ENCODE measurements at places on chromosomes 5 and 9.

DNA sequence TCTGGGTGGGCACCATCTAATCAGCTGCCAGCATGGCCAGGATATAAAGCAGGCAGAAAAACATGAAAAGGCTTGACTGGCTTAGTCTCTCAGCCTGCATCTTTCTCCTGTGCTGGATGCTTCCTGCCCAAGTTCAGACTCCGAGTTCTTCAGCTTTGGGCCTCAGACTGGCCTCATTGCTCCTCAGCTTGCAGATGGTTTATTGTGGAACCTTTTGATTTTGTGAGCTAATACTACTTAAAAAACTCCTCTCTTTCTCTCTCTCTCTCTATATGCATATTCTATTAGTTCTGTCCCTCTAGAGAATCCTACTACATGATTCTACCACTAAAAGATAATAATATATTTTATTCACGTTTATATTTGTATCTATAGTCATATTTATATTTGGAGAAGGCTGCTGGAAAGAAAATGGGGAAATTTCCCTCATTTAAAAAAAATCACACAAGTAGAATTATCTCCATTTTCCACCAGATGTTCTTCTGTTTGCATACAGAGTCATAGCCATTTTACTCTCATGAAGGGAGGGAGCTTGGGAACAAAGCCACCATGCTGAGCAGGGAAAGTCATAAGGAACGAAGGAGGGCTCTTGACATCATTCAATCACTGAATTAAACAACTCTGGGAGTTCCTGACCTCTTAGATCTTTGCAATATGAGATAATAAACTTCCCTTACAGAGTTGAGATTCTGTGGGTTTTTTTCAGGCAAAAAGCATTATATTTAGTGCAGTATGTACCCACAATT is 1137.4 kb upstream of the CDH18 start:
- DNase-seq: no peak

GRCh38 chr5:55523293-55523692 is 11.5 kb downstream of the PLPP1 start:
- DNase-seq: no peak

- DNase-seq: no peak
These were observed 71.3 kb downstream of the TMC1 start for GRCh38 chr9:72592502-72593403.

- no peak for DNase-seq
These were observed 147.0 kb downstream of the PAM start for GRCh38 chr5:102902135-102902448.

DNA sequence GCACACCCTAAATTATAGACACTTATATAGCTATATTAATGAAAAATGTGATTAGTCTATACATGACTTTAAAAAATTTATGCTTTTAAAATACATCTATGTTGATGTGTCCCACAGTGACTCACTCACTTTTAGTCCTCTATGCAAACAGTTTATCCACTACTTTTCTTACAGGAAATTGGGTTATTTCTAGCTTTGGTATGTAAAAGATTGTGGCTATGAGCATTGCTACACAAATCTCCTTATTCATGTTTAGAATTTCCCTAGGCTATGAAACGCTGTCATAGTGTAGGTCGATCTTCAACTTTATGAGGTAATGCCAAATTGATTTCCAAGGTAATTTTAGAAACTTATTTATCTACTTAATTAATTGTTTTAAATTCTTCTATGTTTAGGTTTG is 687.4 kb downstream of the PRR16 start:
- no peak for DNase-seq

DNA sequence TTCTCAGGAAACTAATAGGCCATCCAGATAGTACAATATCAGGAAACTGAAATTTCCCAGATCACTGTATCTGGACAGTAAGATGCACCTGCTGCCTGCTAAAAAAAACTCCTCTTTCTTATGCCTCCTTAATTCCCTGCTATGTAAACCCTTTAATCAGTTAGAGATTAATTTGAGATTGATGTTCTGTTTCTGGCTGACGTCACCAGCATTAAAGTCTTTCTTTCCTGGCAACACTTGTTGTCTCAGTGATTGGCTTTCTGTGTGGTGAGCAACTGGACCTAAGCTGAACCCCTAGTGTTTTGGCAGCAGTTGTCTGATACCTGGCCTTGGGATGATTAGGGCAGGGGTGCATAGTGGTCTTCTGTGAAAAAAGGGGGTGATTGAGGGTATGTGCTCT is 175.8 kb downstream of the TENT4A start:
- no peak for DNase-seq

GRCh38 chr9:26346942-26347477 is 545.6 kb downstream of the CAAP1 start:
- DNase-seq: no peak

- DNase-seq: no peak
These were observed 61.6 kb upstream of the DAB2 start for GRCh38 chr5:39486361-39486760.

- no peak for DNase-seq
These were observed 57.8 kb upstream of the HSPA9 start for GRCh38 chr5:138632900-138633489.

DNA sequence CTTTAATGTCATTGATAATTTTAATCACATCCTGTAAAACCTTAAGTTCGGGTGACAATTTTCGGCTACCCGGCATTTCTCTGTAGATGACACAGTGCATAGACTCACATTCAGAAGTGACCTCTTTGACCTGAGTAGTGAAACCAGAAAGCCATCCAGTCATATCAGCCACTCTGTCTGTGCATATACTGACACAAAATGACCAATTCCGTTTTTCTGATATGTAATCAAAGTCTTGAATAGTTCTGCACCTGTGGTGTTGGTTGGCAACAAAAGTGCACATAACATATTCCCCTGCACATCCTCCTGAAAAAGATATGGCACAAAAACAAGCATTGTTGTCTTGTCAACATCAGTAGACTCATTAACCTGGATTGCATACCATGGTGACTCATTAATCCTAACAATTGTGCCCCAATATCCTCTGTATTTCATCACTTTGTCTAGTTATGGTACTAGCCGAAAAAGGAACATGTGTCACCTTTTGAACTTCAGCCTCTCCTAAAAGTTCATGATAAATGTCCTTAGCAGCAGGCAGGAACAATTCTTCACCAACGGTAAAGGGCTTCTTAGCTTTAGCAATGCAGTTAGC is 4.6 kb upstream of the HNRNPA0 start:
- DNase-seq: no peak

DNA sequence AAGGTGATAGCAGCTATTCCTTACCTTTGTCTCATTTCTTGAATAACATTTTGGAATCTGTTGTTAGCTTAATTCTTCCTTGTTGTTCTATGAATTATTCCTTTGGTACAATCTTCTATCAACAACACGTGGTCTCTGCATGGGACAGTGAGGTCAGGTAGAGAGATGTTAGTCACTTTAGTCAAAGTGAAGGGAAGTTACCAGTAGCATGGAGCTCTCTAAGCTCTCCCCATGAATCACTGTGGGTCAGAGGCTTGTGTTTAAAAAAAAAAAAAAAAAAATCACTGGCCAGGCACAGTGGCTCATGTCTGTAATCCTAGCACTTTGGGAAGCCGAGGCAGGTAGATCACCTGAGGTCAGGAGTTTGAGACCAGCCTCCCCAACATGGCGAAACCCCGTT is 116.0 kb downstream of the GOLPH3 start:
- DNase-seq: no peak

DNA sequence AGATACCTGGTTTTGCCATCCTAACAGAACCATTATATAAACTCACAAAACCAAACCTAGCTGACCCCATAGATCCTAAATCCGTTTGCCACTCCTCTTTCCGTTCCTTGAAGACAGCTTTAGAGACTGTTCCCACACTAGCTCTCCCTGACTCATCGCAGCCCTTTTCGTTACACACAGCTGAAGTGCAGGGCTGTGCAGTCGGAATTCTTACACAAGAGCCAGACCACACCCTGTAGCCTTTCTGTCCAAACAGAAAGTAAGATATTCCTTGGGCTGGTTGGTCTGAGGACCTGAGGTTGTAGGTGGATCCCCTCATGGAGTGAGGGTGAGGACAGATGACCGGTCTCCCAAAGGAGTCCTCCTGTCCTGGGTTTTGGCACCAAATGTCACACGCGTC is 56.7 kb upstream of the NAA35 start:
- DNase-seq: no peak

DNA sequence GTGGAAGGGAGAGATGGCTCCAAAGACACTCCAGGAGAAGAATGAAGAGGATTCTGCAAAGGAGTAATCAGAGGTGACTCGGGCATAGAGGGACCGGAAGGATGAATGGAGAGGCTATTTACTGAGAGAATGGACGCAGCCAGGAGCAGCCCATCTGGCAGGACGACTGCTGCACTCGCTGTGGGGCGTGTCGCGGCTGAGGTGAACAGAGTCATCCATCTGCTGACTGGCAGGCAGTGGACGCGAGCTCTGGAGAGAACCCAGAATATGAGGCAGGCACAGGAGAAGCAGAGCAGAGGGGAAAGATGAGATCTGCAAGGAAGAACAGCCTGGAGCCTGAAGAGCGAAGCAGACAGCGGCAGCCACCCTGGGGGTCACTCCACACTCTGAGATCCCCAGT is 16.4 kb downstream of the FGF1 start:
- DNase-seq: no peak

- DNase-seq: no peak
These were observed 8.8 kb upstream of the ADGRV1 start for GRCh38 chr5:90549729-90550275.

GRCh38 chr5:83400241-83400640 is 71.3 kb upstream of the VCAN start:
- DNase-seq: no peak

DNA sequence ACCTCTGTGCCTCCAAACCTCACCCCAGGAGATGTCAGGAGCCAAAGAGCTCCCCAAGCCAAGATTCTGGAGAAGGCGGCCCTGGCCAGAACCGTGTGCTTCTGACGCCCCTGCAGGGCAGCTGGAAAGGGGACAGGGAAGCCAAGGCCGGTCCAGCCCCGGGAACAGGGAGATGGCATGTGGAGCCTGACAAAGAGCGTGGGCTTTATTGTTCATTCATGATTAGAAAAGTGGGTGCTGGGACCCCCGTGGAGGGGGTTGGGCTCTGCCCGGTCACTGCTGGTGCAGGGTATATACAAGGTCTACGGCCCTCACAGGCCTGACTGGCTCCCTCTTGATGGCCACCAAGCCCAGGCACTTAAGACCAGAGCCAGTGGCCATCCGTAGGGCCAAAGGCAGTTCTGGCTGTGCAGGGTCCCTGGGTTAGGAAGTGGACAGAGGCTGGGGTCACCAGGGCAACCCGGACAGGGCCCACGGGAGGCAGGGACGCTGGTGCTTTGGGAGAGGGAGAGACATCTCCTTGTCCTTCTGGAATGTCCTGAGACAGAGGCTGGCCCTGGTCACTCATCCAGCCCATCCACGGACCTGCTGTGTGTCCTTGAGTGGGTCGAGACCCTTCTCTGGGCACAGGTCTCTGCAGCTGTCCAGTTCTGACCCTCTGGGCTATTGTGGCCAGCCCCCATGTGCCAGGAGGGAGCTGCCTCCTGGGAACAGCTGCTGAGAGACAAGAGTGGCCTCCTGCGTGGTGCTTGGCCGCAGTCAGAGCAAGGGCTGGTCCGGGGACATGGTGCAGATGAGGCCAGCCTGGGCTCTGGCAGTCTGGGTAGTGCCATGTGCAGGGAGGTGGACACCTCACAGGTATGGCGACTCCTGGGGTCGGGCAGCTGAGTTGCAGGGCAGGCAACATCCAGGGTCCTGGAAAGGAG is 12.5 kb downstream of the NINJ1 start:
- DNase-seq: no peak

GRCh38 chr9:105608721-105609598 is 51.0 kb downstream of the FKTN start:
- no peak for DNase-seq

- no peak for DNase-seq
These were observed 49.7 kb downstream of the ACTBL2 start for GRCh38 chr5:57432876-57433275.

DNA sequence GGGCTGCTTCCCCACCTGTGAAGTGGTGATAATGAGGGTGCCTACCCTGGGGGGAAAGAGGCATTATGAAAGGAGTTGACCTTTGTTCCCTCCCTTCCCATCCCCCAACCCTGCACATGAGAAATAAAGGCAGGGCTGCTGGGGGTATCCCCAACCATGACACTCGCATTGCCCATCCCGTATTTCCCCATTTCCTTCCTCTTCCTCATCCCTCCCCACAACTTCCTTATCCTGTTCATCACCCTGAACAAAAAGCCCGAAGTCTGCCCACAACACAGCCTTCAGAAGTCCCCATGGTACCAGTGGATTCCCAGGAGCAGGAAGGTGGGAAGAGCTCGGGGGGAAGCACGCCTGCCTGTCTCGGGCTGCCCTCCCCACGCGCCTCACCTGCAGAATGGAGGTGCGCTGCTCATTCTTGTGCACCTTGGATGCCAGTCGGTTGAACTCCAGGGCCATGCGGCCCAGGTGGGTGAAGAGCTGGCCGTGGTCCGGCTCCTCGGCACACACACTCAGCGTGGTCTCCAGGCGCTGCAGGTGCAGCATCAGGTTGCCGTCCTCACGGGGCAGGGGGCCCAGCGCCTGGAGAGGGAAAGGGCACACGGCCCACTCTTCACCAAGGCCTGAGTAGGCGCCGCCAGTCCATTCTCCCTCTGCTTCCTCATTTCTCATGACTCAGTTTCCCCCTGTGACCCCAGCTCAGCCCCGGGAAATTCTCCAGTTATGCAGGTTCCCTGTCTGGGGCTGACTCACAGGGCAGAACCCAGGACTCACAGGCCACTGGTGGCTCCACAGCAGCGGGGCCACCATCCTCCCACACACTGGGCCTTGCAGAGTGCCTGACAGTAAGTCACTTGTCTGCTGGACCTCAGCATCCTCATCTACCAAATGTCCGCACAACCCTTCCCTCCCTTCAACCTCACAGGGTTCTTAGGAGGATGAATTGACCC is 24.2 kb downstream of the TNIP1 start:
- DNase-seq: no peak

- no peak for DNase-seq
These were observed 29.4 kb downstream of the NANS start for GRCh38 chr9:98085944-98086343.

- no peak for DNase-seq
These were observed at the start of gene ZNF608 for GRCh38 chr5:124745928-124746915. Gene ZNF608 (minus strand): TSS chr5:124746639. CDS start chr5:124744989, 1,650 bp downstream.

GRCh38 chr5:14574096-14574495 is 7.5 kb upstream of the OTULINL start:
- no peak for DNase-seq

DNA sequence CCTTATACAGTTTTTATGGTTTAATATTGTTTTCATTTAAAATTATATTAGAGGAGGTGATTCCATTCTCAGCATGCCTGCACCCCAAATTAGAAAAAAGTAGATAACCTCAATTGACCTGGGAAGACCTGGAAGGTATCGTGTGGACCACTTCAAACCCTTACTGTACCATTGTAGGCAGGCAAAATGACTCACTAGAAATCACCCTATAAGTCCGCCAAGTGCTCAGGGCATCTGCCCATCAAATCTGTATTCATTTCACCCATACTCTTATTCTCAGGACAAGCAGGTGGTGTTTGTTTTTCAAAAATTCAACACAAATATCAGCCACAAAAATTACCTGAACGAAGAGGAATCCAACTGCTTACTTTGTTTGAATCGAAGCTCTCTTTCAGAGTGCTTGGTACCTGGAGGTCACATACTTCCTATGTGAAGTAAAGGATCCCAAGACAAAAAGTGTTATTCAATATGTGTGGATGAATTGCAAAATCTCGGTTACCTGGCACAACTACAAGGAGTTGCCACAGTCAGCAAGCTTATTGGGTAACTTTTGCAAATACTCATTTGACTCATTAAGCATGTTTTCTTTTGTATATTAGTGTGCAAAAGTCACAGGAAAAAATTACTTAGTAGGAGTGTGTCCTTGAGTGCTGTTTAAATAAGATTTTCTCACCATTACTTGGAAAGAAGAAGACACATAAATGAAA is 216.2 kb downstream of the ENC1 start:
- DNase-seq: no peak

All from stimulated activated CD4-positive, alpha-beta T cell treated with anti-CD3 and anti-CD28 coated beads, Interleukin-15, amount 100 ng/mL, for 1 hour (primary cell).